GM04503 (cell line): ENCODE measurements at places on chromosomes 4 and X.

- DNase-seq, result no peak
Measured at GRCh38 chr4:3816256-3816825, 50.2 kb downstream of the ADRA2C start.

DNA sequence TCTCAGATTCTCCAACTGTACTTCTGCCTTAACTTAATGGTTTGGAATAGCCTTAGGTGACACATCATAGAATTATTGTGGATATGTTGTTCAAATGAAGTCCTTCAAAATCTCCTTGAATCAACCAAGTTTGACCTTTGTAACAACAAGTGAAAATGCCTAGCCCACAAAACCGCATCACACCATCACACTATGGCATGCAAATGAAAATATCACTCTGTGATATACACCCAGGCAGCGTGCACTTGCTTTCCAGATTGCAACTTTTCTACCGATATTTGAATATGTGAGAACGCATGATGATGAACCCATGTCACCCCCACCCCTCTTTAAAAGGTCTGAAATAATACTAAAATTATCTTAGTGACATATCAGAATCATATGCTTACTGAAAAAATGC, 656.7 kb downstream of the GABRG1 start:
- DNase-seq, result no peak

- DNase-seq, result no peak
Measured at GRCh38 chr4:75733369-75733768, 9.0 kb downstream of the USO1 start.

DNA sequence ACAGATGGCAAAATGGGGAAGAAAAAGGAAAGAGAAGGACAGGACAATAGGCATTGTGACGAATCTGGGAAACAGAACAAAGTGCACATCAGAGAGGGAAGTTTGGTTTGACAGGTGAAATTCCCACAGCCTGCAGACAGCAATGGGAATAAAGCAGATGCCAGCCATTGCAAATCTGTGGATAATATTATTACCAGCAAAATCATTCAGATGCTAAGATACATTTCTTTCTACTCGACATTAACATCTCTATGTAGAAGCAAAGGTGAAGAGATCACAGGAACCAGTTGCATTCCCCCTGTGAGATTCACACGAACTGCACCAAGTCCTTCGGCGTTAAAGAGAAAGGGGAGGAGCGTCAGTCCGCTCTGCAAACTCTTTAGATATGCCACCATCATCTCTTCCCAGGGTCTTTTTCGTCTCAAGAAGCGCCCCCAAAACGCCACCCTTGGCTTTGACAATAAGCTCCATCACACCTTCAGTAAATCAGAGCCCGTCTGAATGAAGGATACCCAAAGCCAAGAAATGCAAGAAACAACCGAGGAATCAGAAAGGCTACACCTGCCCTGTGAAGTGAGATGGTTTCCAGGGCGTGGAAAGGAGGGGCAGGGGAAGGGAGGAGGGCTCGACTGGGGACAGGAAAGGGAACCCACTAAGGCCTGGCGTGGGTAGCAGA, 1.9 kb downstream of the NEUROG2 start:
- DNase-seq, result no peak

DNA sequence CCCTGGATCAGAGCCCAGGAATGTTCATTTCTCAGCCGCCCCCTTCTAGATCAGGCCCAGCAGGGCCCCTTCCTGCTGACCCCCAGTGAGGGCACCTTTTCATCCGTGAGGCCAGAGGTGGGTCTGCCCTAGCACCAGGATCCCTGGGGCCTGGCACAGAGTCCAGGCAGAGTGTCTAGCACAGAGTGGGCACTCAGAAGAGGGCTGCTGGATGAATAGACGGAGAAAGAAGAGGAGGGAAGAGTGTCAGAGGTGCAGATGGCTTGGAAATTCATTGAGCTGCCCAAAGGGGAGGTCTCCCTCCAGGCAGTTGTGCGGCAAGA, 106.5 kb downstream of the CPZ start:
- no peak for DNase-seq

DNA sequence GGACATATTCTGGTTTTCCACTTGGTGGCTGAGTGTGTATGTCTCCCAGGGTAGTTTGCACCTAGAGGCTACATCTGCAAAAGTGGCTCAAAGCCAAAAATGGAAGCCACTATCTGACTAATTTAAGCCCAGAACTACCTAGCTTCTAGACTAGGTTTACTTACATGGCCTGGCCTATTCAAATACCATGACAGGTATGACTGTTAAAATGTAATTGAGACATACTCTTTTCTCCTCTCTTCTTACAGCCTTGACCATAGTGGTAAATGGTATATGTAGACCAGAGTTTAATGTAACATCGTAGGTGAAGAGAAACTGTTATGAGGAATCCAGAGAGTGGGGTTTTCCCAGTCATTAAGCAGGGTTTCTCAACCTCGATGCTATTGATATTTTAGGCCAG, 2.6 kb upstream of the TRPC5 start:
- no peak for DNase-seq

DNA sequence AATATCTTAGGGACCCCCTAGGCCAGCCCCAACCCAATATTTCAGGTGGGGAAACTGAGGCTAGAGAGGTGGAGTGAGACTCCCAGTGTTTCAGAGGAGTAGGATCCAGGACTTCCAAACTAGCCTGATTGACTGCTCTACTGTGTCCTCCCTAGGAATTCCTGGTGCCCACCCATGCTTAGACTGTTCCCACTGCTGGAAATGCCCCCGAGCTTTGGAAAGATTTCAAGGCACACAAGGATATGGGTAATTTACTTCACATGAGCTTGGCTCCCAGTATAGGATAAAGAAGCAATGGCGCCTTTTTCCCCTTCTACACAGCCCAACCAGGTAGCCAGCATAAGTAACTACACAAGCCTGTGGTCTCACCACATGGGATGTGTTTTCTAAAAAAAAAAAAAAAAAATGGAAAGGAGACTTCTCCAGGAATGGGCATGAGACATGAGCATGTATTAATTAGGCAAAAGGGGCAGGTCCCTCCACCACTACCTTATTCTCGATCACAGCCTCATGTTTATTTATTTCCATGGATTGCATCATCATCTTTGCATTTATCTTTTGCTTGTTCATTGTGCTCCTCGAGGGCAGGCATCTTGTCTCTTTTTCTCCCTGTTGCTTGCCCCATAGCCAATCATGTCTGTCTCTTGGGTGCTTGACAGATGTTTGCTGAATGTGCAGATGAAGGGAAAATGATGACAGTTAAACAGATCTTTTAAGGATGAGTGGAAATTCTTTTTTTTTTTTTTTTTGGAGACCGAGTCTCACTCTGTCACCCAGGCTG, 66.7 kb downstream of the DRD5 start:
- DNase-seq, result no peak

- no peak for DNase-seq
Measured at GRCh38 chr4:67055319-67055718, 490.0 kb downstream of the CENPC start.

- DNase-seq, result peak; percentile 55
Measured at GRCh38 chr4:168880072-168880675, 129.9 kb downstream of the CBR4 start.

GRCh38 chr4:188971125-188971524, 831.9 kb downstream of the TRIML1 start:
- no peak for DNase-seq

DNA sequence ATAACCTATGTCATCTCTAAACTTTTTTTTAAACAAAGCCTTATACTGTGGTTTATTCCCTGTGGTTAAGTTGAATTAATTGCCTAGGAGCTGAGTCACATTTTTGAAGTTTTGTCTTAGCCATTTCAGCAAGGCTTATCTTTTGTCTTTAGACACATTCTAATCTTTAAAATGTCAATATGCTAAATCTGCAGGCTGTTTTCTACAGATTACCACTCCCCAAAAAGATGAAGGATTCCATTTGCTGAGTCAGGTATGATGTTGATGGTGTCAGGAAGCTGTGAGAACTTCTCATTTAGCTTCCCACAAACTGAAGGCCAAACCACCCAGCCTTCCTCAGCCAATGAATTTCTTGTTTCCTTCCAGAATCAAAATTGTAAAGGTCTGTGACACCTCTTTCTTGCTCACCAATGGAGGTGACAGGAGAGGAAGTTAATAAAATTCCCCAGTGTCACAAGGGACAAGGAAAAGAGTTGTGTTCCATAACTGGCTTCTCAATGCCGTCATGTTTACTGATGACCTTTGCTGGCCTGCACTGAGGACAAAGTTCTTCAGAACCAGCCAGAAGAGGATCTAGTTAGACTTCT, 3.7 kb upstream of the CXCL6 start:
- peak; percentile 18 for DNase-seq
